IPS DF 6.9 (cell line): ENCODE measurements at places on chromosomes 11 and 22.

DNA sequence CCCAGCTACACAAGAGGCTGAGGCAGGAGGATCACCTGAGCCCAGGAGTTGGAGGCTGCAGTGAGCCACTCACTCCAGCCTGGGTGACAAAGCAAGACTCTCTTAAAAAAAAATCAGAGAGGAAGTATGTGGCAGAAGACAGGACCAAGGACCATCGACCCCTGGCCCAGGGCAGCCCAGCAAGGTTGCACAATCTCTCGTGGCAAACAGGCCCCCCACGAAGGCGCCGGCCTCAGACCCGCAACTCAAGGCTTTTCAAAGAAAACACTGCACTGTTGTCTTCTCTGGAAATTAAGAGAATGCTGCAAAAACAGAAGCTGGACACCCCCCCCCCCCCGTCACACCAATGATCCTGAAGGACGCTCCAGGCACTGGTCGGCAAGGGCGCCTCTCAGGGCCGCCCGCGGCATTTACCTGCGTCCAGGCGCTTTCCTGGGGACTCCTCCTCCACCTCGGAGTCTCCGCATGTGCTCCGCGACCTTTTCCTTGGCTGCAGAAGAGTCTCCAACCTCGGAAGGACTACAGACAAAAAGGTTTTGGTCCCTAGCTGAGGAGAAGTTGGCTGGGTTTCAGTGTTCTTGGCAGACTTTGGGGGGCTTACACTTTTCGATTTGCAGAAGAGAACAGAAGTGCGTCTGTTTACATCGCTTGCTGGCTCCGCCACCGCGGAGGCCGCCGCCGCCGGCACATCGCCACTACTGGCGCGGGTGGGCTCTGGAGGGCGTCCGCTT, 40.5 kb downstream of the BRD1 start:
- no peak overlapping the region for H3K4me3 ChIP-seq
- H3K36me3 ChIP-seq: peaks cover 18% of the 10 kb centered on the region
- no peaks in the 10 kb centered on the region; the same call in 1 of the 2 replicates for H3K4me1 ChIP-seq
- no peak for DNase-seq

- no peak for DNase-seq
- no peaks in the 10 kb centered on the region for H3K36me3 ChIP-seq
- 0 out of 2 replicates have a peak, but pooled peaks cover 1% of the 10 kb centered on the region for H3K4me1 ChIP-seq
- H3K27ac ChIP-seq: no peak overlapping the region
- peak overlapping the region; percentile 59; the same call in 1 of the 2 replicates for H3K4me3 ChIP-seq
These were observed 966 bp downstream of the AHNAK start for GRCh38 chr11:62545437-62546243.

GRCh38 chr11:111521135-111521534, 6.6 kb downstream of the HOATZ start:
- H3K4me3 ChIP-seq: no peak overlapping the region
- DNase-seq: no peak
- no peak overlapping the region for H3K27ac ChIP-seq
- no peaks in the 10 kb centered on the region for H3K4me1 ChIP-seq
- no peaks in the 10 kb centered on the region for H3K36me3 ChIP-seq

DNA sequence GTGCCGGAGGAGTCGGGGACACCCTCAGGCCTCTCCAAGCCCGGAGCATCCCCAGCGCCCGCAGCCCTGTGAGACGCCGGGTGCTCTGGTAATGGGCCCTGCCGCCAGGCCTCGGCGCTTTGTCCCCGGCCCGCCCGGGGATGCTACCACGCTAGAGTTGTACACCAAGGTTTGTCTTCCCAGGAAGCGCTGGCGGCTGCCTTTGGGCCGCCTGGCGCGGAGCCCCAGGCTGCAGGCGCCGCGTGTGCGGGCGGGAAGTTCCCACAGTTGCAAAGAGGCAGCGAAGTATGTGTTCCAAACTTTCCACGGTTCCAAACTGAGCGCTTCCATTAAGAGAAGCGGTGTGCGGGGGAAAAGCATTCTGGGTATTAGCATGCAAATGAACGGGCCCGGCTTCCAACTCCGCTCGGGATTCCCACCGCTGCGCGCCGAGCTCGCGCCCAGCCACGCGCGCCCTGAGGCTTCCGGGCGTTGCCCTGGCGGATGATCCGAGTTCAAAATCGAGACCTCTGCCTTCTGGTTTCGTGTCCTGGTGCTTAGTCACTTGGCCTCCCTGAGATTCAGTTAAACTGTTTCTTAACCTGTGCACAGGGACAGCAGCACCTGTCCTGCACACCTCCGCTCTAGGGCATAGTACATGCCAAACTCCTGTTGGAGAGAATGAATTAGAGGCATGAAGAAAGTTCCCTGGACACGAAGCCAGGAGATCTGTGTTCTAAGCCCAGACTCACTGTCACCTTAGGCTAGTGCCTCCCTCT, 1.3 kb upstream of the PATZ1 start:
- no peaks in the 10 kb centered on the region for H3K27me3 ChIP-seq
- DNase-seq: no peak
- no peak overlapping the region for H3K27ac ChIP-seq
- peaks cover 10% of the 10 kb centered on the region for H3K4me1 ChIP-seq
- H3K4me3 ChIP-seq: peak overlapping the region; percentile 44

- H3K27me3 ChIP-seq: no peaks in the 10 kb centered on the region
- H3K4me1 ChIP-seq: no peaks in the 10 kb centered on the region
- DNase-seq: no peak
- H3K36me3 ChIP-seq: no peaks in the 10 kb centered on the region
These were observed 71.2 kb upstream of the SHISAL1 start for GRCh38 chr22:44383652-44384562.

- H3K27me3 ChIP-seq: no peaks in the 10 kb centered on the region
- DNase-seq: no peak
- H3K36me3 ChIP-seq: no peaks in the 10 kb centered on the region
- no peak overlapping the region for H3K4me3 ChIP-seq
- no peak overlapping the region for H3K27ac ChIP-seq
These were observed 257.8 kb upstream of the LUZP2 start for GRCh38 chr11:24238771-24239645.

DNA sequence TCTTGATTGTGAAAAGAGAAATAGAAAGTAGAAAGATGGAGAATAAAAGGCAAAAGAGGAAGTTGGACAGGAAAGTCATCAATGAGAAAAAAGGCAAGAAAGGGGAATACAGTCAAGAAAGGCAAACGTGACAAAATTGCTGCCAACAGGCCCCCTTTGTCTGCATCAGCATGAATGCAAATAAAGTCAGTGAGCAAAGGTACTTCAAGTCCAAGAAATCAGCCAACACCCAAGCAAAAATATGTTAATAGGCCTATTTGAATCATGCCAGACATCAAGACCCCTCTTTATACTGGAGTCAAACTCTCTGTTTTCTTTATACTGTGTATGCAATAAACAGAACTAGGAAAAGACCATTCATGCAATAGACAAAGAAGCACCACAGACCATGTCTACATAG, 34.3 kb downstream of the GUCY1A2 start:
- DNase-seq: no peak
- H3K27ac ChIP-seq: no peak overlapping the region
- no peaks in the 10 kb centered on the region for H3K36me3 ChIP-seq
- H3K4me1 ChIP-seq: no peaks in the 10 kb centered on the region

- no peaks in the 10 kb centered on the region for H3K27me3 ChIP-seq
- no peak overlapping the region for H3K27ac ChIP-seq
- no peaks in the 10 kb centered on the region for H3K4me1 ChIP-seq
- DNase-seq: no peak
- H3K36me3 ChIP-seq: no peaks in the 10 kb centered on the region
These were observed 8.8 kb upstream of the CUL5 start for GRCh38 chr11:107999759-108000455.

GRCh38 chr11:73393011-73393380, 16.8 kb downstream of the RELT start:
- H3K36me3 ChIP-seq: peaks cover 3% of the 10 kb centered on the region; the same call in 1 of the 2 replicates
- no peak overlapping the region for H3K27ac ChIP-seq
- no peak overlapping the region for H3K4me3 ChIP-seq
- H3K27me3 ChIP-seq: no peaks in the 10 kb centered on the region
- DNase-seq: no peak

DNA sequence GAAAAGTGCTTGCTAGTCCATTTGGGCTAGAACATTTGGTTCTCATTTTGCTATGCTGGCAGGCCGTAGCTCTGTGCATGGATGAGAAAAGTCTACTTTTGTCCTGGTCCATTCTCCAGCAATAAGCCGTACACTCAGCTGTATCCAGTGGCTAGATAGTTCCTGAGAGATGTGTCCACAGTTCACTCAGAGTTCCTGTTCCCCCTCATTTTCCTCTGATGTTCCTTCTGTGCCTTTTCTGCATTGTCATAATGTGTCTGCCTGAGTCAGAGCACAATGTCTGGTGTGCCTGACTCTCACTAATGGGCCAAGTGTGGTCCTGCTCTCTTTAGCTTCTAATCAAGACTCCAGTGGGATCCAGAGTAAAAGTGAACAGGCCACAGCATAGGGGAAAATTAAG, 215.7 kb upstream of the CTSC start:
- H3K4me3 ChIP-seq: no peak overlapping the region
- no peak overlapping the region for H3K27ac ChIP-seq
- H3K36me3 ChIP-seq: no peaks in the 10 kb centered on the region
- DNase-seq: no peak

DNA sequence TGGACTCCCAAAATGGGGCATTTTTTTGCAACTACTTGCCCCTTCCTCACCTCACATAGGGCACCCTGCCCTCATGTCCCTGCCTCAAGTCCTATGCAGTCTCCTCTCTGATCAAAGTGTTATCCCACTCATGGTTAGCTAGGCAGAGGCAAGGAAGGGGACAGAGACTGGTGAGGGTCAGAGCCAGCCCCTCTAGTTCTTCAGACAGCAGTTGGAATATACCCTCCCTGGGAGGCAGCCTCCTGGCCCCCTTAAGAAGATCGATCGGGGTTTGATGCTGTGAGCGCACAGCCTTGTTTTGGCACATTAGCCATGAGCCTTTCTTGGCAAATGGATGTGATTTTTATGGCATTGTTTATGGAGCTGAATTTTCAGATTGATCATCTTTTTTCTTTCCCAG, 436.9 kb downstream of the BUD13 start:
- peaks cover 2% of the 10 kb centered on the region for H3K4me1 ChIP-seq
- H3K27ac ChIP-seq: no peak overlapping the region
- DNase-seq: no peak
- H3K36me3 ChIP-seq: no peaks in the 10 kb centered on the region
- H3K4me3 ChIP-seq: no peak overlapping the region

DNA sequence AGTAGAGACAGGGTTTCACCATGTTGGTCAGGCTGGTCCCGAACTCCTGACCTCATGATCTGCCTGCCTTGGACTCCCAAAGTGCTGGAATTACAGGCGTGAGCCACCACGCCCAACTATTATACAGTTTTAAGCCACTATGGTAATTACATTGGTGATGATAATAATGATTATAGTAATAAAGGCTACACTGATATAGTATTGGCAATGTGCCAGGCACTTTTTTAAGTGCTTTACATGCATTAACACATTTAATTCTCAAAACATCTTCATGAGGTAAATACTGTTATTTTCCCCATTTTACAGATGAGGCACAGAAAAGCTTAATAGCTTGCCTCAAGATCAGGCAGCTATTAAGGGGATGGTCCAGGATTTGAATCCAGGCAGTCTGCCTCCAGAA, 222.5 kb downstream of the SOX6 start:
- no peaks in the 10 kb centered on the region for H3K36me3 ChIP-seq
- no peaks in the 10 kb centered on the region for H3K27me3 ChIP-seq
- DNase-seq: no peak
- H3K4me1 ChIP-seq: no peaks in the 10 kb centered on the region

DNA sequence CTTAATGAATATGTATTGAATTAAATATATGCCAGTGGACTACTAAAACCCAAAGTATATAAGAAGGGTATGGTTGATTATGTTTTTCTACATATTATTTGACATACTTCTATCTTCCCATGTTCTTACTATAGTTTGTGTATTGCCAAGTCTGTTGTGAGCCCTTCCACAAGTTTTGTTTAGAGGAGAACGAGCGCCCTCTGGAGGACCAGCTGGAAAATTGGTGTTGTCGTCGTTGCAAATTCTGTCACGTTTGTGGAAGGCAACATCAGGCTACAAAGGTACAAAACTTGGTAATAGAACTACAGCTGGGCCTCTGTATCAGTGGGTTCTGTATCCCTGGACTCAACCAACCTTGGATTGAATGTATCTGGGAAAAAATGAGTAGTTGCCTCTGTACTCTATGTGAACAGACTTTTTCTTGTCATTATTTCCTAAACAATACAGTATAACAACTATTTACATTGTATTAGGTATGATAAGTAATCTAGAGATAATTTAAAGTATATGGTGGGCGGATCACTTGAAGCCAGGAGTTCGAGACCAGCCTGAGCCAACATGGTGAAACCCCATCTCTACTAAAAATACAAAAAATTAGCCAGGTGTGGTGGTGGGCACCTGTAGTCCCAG, 38.7 kb upstream of the TTC36 start:
- peaks cover 18% of the 10 kb centered on the region; the same call in 1 of the 2 replicates for H3K36me3 ChIP-seq
- H3K27ac ChIP-seq: no peak overlapping the region
- peak; percentile 61 for DNase-seq

DNA sequence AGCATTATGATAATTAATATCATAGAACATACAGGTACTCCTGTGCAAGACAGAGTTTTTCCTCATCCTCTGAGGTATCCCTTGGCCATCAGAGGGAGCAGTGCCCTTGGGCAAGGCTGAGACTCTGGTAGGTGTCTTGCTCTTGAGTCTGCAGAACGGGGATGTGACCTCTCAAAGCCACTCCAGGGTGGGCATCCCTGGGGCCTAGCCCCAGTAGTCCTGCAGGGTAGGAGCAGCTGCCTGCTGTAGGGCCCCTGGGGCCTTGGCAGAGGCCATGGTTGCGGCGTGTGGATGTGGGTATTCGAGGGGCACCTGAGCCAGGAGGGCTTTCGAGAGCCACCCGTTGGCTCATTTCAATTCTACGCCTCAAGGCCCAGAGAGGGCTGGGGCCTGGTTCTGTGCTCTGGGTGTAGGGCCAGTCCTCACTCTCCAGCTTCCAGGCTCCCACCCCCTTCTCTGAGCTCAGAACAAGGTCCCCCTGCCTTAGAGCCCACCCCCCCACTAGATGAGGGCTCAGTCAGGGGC, 7.7 kb upstream of the OMP start:
- H3K27ac ChIP-seq: no peak overlapping the region
- H3K36me3 ChIP-seq: no peaks in the 10 kb centered on the region
- no peak overlapping the region for H3K4me3 ChIP-seq
- H3K27me3 ChIP-seq: no peaks in the 10 kb centered on the region
- H3K4me1 ChIP-seq: no peaks in the 10 kb centered on the region

DNA sequence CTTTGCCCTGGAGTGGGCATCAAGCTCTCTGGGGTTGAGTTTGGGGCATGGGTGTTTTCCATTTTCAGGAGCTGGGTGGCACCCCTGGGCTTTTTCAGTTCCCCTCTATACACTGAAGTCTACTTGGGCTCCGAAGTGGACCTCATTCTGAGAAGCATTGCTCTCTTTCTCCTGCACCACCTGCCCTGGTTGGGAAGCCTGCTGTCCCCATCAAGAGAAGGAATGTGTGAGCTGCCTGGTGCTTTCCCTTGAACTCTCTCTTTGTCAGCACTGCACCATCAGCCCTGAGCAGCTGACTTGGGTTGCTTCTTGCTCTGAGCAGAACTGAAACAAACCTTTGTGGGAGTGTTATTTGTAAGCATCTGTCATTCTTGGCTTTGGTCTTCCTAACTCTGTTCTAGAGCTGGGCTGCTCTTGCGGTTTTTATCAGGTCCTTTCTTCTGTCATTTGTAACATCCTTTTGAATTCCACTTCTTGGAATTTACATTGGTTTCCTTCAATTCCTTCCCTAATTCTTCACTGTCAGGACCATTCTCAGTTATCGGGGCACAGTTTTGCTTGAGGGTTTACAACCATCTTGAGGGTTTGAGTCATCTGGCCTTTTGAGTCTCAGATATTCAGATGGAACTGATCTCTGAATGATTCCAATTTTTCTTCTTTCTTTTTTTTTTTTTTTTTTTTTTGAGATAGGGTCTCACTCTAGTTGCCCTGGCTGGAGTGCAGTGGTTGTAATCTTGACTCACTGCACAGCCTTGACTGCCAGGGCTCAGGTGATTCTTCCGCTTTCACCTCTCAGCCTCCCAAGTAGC, 20.5 kb downstream of the UBE2L3 start:
- no peak overlapping the region for H3K27ac ChIP-seq
- no peaks in the 10 kb centered on the region for H3K27me3 ChIP-seq
- peaks cover 4% of the 10 kb centered on the region for H3K36me3 ChIP-seq
- no peak for DNase-seq
